ENCODE measurements at places on chromosomes 6 and 20.

- no peak for DNase-seq
Observed at GRCh38 chr6:149387779-149388512, 12.1 kb upstream of the SUMO4 start.

DNA sequence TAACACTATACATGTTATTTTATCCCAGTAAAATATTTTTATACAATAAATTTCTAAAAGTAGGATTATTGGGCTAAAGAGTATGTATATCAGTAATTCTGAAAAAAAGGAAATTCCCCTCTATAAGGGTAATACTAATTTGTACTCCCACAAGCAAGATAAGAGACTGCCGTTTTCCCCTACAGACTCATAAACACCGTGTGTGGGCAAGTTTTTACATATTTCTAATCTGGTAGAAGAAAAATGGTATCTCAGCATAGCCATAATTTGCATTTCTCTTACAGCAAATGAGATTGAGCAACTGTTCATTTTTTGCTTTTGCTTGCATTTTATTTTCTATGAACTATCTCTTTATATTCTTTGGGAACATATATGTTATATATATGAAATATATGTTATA lies 26.0 kb upstream of the MYMX start:
- DNase-seq, result no peak

DNA sequence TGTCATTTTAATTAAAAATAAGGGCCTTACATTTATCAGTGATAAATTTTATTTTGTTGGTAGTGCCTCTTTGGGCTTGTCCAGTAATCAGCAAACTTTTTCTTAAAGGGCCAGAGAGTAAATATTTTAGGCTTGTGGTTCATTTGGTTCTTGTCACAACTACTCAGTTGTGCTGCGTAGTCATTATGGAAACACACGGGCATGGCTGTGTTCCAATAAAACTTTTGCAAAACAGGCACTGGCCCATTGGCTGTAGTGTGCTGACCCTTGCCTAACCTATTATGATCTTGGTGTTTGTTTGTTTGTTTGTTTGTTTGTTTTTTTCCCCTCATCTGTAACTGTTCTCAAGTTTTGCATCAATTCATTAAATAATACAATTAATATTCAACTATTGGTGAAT lies 19.4 kb downstream of the TBPL1 start:
- DNase-seq, result no peak

- no peak for DNase-seq
Observed at GRCh38 chr6:100721256-100721655, 159.9 kb downstream of the ASCC3 start.

DNA sequence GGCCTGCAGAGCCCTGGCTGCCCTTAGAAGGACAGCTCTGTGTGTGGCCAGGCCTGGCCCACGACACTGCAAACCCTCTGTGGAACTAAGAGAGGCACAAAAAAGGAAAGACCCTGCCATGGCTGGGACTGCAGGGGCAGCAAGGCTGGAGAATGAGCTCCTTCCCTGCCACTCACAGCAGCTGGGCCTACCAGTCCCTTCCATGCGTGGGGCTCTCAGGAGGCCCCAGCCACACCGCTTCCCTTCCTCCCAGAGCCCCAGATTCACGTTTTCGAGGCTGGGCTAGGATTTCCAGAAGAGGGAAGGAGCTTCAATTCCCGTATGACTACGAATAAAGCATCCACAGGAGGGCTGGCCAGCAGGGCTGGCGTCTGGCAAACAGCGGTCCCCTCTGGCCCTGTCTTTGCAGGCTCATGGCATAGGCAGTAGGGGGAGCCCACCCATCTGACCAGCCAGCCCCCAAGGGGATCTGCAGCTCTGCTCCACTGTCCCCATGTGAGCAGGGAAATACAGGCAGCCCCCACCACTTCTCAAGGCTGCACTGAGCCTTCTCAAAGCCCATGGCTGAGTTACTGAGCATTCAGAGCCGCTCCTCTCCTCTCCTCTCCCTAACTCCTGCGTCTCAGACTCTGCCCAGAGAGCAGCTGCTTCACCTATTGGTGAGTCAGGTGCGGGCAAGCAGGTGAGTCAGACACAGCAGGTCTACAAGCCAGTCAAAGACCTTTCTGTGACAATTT lies 53.1 kb downstream of the NINL start:
- DNase-seq, result no peak

GRCh38 chr6:5851261-5851757 lies 155.4 kb downstream of the NRN1 start:
- DNase-seq, result peak; percentile 60

DNA sequence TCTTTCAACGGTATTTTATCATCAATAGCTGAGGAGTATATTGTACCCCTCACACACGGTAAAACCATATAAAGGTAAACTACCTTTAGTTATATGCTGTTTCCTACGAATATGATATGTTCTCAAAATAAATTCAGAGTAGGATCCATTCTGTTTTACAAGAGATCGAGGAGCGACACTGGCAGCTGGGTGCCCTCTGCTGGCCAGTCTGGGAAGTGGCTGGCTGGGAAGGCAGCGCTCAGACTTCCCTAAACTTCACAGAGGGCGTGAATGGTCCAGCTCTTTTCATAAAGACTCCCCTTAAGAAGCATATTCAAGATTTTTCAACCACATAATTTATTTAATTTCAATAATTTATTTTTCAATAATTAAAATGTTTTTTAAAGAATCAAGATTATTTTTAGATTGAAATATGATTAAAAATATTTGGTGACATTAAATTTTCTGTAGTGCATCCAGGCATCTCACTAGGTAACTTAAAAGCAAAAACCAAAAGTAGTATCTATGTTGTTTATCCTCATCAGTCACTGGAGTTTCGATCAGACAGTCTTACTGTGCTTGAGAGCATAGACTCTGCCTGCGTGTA lies 187.5 kb upstream of the PDE10A start:
- peak; percentile 49 for DNase-seq

DNA sequence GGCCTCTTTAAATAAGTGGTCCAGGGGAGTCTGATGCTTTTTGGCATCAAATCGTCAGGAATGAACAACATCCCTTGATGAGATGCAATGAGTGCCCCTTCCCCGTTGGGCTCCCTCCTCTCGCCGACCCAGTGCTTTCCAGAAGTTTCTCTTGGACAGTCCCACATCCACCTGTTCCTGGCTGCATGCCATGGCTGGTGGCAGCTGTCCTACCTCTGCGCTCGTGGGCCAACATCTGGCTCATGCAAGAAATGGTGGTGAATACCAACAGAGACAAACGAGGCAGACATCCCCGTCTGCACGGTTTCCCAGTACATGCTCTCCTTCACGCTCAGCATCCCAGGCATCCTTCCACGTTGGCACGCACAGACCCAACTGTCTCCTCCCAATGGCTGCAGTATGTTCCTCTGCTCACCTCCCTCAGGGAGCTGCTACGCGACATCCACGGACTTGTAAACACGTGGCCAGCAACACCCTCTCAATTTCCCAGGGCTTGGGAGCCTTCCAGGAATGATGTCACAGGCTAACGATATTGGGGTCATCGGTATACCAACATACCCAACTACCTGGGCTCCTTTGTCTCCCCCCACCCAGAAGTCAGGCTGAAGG lies 37.5 kb downstream of the PPP1R3G start:
- DNase-seq, result no peak

DNA sequence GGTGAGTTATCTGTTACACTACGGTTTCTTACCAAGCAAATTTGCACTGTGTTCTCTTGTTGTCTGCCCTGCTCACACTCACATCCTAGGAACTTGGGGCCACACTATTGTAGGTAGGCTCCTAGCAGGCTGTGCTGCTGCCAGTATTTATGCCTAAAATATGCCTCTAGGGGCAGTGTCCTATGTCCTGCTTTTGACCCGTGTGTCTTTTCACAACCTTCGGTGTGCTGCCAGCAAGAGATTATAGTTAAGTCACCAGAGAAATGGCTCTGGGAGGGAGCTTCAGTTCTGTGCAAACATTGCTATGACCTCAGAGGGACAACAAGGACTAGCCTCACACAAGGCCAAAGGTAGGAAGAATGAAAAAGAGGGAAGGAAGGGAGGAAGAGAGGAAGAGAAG lies 8.9 kb upstream of the TAAR5 start:
- DNase-seq, result no peak

DNA sequence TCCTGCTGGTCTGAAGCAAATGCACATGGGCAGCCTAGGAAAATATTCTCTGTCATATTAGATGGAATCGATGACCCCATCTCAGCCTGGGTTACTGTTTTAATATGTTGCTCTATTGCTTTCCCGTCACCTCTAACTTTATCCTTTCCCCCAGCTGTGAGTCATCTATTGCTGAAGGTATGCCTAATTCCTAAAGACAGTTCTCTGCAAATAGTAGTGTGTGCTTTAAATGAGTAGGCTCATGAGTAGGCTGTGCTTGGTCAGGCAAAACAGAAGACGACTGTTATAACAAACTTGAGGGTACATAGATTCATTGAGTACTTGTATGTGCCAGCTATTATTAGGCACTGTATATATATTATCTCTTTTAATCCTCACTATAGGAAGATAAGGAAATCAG lies 47.2 kb downstream of the CTNNBL1 start:
- DNase-seq, result no peak

GRCh38 chr20:3406481-3407039 lies 909 bp downstream of the DNAAF9 start:
- no peak for DNase-seq

- DNase-seq, result no peak
Observed at GRCh38 chr20:55166063-55166462, 690.7 kb downstream of the DOK5 start.

GRCh38 chr6:73514746-73515110 lies 6.1 kb downstream of the EEF1A1 start:
- no peak for DNase-seq

DNA sequence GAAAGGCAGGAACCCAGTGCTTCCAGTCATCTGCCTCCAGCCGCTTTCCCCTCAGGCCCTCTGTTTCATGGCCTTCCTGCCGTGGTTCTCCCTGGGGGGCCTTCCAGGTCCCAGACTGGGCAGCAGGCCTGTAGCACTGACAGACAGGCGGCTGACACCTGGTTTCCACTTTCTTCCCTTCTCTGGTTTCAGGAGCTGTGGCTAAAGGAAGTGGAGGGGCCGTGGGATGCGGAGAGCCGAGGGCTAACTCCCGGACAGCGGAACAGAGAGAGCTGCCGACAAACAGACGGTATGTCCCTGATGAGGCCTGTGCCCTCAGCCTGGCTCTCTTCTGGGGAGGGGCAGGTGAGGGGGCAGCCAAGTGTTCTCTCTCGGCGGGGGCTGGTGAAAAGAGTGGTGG lies 12.5 kb downstream of the LRRC73 start:
- no peak for DNase-seq

DNA sequence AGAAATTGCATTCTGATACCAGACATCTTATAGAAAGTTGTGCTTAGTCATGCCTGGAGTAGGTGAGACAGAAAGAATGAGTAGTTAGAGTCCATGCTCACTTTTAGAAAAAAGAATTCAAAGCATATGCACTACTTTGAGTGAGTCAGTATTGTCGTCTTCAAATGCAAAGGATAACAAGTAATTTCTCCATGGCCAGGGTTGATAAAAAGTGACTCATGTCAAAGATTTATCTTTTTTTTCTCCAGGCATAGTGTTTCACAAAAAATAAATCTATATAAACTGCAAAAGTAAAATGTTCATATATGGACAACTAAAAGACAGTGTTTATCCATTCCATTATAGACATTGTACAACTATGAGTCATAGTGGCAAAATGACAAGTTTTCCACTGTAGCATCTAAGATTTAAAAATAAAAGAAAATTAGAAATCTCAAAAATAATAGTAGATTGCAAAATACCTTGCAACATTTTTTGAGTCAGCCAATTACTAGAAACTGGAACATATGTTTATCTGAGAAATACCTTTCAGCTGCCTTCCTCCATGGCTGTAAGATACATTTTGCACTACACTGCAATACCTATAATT lies 329.6 kb downstream of the GRIK2 start:
- no peak for DNase-seq

GRCh38 chr20:47956268-47956995 lies 171.2 kb upstream of the SULF2 start:
- no peak for DNase-seq

DNA sequence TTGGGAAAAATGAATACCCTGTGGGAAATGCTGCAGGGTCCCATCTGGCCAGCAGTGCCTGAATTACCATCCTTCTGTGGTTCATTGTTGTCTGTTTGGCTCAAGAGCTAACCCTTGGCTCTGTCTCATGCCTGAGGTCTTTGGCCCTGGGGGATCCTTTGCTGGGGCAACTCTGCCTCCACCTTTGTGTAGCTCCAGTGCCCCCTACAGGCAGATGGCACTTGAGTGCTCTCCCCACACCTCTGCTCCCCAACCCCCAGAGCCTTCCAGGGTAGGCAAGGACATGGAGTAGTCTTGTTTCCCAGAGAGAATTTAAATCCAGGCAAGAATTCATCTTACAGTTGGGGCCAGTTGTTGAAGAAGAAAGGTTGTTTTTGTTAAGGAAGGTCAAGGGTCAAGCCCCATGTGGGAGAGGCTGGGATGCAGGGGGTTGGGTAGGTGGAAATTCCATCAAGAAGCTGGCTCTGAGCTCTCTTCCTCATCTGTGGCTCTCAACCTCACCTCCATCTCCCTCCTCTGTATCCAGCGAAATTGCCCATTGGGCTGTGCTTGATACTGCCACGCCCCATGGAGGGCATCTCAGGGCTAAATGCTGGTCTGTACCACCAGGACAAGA lies 44.2 kb downstream of the ZNF831 start:
- DNase-seq, result peak; percentile 83

DNA sequence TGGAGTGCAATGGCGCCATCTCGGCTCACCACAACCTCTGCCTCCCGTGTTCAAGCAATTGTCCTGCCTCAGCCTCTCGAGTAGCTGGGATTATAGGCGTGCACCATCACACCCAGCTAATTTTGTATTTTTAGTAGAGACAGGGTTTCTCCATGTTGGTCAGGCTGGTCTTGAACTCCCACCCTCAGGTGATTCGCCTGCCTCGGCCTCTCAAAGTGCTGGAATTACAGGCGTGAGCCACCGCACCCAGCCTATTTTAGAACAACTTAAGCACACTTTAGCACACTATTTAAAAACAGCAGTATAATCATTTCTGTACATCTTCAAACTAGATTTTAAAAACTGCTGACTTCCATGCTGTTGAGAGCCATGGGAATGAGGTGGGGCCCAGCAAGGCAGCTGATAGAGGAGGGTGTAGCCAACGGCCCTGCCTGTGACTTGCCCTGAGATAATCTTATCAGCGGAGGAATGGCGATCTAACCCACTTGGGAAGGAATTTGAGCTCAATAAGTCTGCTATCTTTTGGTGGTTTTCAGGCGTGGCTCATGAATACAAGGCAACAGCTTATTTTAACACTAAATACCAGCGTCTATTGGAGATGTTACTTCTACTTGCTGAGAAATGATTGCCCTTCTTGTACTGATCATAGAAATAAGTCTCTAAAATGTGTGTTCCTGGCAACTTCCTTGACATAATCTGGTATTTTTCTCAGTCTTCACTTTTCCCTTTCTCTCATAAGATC lies 12.1 kb downstream of the ZDHHC14 start:
- no peak for DNase-seq

- no peak for DNase-seq
Observed at GRCh38 chr6:138503881-138504680, 4.8 kb upstream of the NHSL1 start.

DNA sequence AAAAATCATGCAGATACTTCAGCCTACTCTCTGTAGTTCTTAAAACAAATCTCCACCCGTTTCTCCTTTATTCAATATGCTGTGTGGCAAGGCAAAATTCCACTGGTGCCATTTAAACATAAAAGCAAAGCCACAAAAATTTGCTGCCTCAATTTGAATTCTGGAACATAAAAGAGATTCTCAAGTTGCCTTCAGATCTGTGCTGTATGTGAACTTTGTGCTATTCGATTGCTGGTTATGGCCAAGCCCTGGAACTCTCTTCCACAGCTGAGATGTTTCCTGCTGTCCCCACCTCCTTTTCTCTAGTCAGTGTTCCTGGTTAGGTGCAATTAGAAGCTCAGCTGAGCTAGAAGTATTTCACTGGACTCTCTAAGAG lies 395.3 kb upstream of the BTBD3 start:
- DNase-seq, result no peak

All from stimulated activated CD4-positive, alpha-beta T cell treated with anti-CD3 and anti-CD28 coated beads, Interleukin-4, amount 100 ng/mL, for 48 hours (primary cell).